ENCODE measurements at places on chromosomes 4 and X. TPM values are rescaled to one million over a fixed set of nuclear protein-coding genes. Genes with fewer than 3 reads are reported as not detected.
A peak's percentile ranks its signal among the peaks of the same experiment; 100 is the strongest.

The UGT2B15 gene
- not detected for total RNA-seq

The VGLL1 gene
- total RNA-seq, result 1.3 TPM

DNA sequence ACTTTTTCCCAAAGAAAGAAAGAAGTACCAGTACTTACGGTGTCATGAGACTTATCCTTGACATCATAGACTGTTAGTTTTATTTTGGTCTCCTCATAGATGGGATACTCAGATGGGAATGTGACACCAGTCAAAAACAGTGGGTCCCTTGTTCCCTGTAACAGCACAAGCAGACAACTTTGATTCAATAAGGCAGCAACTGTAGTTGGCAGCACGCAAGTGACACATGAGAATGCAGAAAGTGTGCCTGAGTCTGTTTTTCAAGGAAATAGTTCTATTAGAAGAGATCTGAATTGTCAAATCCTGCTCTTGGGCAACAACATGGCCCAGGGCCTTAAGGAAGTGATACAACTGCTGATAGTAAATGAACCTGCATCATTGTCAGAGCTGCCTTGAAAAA is 443.2 kb downstream of the INPP4B start:
- H3K4me1 ChIP-seq, result peaks cover 46% of the 10 kb centered on the region
- H3K4me3 ChIP-seq, result peak overlapping the region; percentile 30
- peak overlapping the region; percentile 74 for H3K27ac ChIP-seq
- DNase-seq, result peak; percentile 39
- H3K27me3 ChIP-seq, result no peaks in the 10 kb centered on the region
- H3K36me3 ChIP-seq, result no peaks in the 10 kb centered on the region

GRCh38 chr4:138458751-138459150 is 216.6 kb upstream of the SLC7A11 start:
- H3K36me3 ChIP-seq, result no peaks in the 10 kb centered on the region
- no peaks in the 10 kb centered on the region for H3K4me1 ChIP-seq

DNA sequence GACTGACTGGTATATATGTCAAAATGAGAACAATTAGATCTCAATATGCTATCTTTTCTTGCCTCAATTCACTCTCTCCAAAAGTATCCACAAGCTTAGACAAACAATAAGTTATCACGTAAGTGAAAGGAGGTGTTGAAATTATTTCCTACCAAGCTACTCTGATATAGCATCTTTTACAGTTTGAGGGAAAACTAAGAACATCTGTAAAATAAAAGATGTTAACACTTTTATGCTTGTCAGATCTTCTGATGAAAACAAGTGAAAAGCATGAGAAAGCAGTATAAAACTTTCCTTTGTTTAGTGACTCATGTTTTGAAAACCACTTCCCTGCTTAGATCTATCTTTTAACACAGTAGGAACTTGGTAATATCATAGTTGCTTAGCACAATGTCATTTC is 8.4 kb upstream of the MAB21L2 start:
- peak; percentile 64 for DNase-seq
- peaks cover 17% of the 10 kb centered on the region for H3K4me1 ChIP-seq
- H3K27me3 ChIP-seq, result no peaks in the 10 kb centered on the region
- no peak overlapping the region for H3K27ac ChIP-seq
- H3K36me3 ChIP-seq, result no peaks in the 10 kb centered on the region

GRCh38 chrX:101025126-101025525 is 26.8 kb downstream of the TRMT2B start:
- H3K4me1 ChIP-seq, result no peaks in the 10 kb centered on the region
- no peak overlapping the region for H3K27ac ChIP-seq
- no peak for DNase-seq
- peaks cover 2% of the 10 kb centered on the region for H3K36me3 ChIP-seq

DNA sequence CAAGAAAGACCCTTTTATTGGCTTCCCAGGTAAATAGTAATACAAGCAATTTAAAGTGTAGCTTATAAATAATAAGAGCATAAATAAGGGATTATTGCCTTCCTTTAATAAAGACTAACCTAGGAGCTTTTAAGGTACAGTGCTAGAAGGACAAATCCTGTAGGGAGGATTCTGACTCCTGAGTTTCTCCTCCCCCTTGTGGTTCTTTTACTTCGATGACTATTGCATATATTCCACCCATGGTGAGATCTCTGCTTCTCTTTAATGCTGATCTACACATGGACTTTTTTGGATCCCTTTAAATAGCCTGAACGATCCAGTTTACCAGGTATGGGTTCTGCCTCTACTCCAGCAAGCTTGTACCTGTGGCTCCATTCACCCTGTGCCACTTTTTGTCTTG is 2.5 kb downstream of the GALNT7 start:
- DNase-seq, result no peak
- H3K27ac ChIP-seq, result no peak overlapping the region
- peaks cover 12% of the 10 kb centered on the region for H3K4me1 ChIP-seq

- peaks cover 19% of the 10 kb centered on the region for H3K4me1 ChIP-seq
- no peaks in the 10 kb centered on the region for H3K36me3 ChIP-seq
- DNase-seq, result peak; percentile 93
- H3K4me3 ChIP-seq, result no peak overlapping the region
- H3K27ac ChIP-seq, result peak overlapping the region; percentile 44
These were observed 126.1 kb downstream of the AFF1 start for GRCh38 chr4:87060957-87061356.

GRCh38 chr4:82352825-82353366 is 20.9 kb downstream of the HNRNPD start:
- H3K27ac ChIP-seq, result no peak overlapping the region
- H3K36me3 ChIP-seq, result peaks cover 65% of the 10 kb centered on the region
- no peak for DNase-seq
- no peaks in the 10 kb centered on the region for H3K27me3 ChIP-seq
- H3K4me1 ChIP-seq, result no peaks in the 10 kb centered on the region

DNA sequence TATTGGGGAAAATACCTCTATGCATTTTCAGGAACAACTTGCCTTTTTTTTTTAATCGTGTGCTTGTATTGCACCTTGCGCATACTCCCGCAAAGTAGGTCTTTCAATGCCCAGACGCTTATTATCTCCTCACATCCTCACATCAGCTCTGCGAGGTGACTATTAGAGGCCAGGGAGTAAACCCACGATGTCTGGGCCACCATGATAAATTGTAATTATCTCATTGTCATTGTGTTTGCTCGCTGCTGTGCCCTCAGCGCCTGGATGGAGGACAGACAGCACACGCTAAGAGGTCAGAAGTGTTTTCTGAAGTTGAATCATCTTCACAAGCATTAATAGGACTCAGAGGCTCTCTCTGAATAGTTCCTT is 1.0 kb upstream of the RELL1 start:
- peak overlapping the region; percentile 68 for H3K4me3 ChIP-seq
- no peak for DNase-seq
- H3K36me3 ChIP-seq, result no peaks in the 10 kb centered on the region
- no peaks in the 10 kb centered on the region for H3K27me3 ChIP-seq
- no peak overlapping the region for H3K27ac ChIP-seq
